Natural killer cell (primary cell): ENCODE measurements at places on chromosomes 5 and 9.

DNA sequence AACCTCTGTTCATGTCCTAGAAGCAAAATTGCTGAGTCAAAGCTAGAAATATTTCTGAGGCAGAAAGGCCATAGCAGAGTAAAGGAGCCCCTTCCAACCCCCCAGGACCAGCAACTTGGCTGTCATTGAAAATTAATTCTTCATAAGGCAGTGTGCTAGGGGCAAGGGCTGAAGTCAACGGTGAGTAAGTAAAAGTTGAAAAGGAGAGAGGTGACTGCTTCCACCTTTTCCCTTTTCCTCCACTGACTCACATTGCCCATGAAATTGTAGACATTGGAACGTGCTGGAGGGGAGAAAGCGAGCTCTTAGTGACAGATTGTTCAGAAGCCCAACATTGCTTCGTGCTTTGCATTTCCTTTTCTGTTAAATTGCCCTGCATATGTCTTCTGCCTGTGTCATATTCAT lies 19.1 kb downstream of the GLRA1 start:
- DNase-seq, result no peak

DNA sequence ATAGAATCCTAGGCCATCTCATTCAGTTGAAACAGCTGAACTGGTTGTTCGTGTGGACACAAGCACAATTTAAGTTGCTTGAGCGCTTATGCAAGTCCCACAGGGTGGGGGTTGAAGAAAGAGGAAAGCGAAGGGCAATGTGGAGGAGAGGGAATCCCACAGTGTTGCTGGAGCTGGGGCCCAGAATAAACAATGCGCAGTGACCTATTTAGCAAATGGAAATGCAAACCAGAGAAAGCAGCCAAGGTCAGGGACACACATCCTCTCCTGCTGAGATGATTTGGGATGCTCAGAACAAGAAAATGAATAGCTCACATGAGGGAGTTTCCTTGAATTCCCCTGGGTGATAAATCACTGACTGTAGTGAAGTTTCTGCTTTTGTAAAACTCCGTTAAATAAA lies 838.3 kb downstream of the TLE4 start:
- no peak for DNase-seq

- no peak for DNase-seq
These were observed 64.9 kb upstream of the OSMR start for GRCh38 chr5:38780945-38781344.

DNA sequence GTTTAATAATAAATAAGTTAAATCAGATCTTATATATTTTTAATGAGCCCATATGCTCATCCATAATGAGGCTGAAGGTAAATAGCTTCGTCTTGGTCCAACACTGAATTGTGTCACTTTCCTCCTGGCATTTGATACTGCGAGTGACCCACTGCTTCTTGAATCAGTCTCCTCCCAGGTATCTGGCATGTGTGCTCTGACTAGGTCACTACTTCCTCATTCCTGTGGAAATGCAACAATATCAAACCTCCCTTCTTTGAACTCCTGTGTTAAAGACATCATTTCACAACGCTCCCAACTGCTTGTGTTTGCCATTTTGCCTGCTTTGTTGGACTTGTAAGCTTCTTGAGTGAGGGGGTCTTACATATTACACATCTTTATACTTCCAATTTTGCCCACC lies 157.7 kb downstream of the SLC24A2 start:
- DNase-seq, result no peak

- DNase-seq, result no peak
These were observed 661.8 kb downstream of the DTWD2 start for GRCh38 chr5:118326481-118327045.

DNA sequence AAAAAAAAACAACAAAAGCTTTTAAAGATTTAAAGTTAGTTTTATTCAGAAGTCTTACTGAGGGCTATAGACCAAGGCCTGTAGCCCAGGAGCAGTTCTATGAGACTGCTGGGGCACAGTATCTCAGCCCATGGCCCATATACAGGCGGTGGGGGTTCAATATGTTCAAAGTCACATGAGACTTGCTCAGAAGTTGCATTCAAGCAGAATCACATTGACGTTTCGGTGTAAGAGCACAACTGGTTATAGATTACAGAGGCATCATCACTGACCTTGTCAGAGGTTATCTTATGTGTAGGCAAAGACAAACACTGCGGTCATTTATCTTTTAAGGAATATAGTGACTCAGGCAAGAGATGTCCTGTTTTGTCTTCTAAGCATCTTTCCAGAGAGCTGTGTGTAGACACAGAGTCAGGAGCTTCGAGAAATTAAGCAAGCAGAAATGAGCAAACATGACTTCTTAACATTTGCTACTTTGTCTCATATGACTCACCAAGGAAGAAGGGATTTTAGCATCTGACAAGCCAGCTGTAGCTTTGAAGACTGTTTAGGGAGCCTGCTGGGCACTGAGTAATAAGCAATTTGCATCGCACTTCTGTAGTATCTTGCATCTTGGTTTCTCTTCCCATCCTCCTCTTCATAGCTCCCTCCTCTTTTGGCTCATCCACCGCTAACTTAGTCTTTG lies 12.9 kb upstream of the F2RL1 start:
- DNase-seq, result no peak

DNA sequence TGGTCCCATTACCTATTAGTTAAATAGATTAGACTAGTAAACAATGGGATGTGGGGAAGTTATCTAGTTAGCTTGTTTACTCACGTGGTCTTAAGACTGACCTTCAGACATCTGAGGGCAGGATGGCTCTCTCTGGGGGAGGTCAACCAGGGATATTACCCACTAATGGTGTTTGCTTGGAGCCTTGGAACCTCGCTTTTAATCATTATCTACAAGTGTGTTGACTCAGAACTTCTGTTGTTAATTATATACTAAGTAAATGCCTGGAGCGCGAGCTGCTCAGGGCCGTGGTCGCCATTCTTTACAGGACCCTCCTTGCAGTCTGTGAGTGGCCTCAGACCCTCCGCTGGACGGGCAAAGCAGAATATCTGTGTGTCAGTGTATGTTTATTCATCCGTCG lies 48.5 kb upstream of the ZNF354A start:
- DNase-seq, result no peak

- no peak for DNase-seq
These were observed 27.5 kb downstream of the CEL start for GRCh38 chr9:133089271-133089671.

GRCh38 chr5:143433670-143434069 lies 30.2 kb upstream of the NR3C1 start:
- DNase-seq, result peak; percentile 24

DNA sequence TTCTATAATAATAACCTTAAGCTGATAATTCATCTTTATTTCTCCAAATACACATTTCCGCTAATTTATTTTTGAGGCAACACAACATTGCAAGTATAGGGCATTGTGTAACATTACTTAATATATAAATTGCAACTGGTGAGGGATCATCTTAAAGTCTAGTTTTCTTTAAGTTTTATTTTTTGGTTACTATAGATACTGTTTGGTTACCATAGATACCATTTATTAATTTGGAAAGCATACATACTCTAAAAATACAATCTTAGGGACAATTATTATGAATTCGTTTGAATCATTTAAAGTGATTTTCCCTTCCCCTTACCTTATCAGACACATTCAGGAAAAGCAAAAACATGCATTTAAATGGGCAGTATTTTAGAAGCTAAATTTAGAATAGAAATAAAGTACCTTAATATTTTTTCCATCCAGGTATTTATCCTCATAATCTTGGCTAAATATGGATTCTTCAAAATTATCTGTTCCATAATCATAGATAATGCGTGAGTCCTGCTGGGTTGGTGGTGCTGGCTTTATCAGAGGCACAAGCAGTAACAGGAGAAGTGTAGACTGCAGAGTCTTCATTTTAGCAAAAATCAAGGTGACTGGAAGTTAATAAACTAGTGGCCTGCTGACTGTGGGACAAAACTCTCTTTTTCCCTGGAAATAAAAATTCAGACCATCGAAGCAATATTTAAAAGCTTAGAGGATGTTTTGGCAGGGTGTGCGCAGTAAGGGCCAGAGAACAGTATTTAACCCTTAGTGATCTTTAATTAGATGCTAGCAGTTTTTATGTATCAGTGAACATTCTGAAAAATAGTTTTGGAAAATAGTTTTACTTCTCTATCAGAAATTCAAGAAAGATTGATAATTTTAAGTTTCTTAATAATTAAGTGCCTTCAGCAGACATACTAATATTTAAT lies 1.3 kb downstream of the OGN start:
- DNase-seq, result no peak

DNA sequence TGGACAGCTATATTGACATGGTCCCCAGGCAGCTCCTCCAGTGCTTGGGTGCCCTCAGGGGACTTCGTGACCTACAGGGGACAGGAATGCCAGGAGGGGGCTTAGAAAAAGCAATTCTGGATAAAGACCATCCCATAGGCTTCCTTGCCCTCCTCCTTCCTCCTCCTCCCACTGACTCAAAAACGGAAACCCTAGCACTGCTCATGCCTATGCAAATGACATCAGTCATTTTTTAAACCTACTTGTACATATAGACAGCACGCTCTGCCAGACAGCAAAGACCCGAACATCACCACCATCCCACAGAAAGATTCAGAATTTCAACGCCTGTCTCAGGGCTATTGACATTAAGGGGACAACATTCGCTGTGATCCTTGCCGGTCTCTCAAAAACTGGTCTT lies 11.0 kb downstream of the IGFBPL1 start:
- DNase-seq, result no peak

DNA sequence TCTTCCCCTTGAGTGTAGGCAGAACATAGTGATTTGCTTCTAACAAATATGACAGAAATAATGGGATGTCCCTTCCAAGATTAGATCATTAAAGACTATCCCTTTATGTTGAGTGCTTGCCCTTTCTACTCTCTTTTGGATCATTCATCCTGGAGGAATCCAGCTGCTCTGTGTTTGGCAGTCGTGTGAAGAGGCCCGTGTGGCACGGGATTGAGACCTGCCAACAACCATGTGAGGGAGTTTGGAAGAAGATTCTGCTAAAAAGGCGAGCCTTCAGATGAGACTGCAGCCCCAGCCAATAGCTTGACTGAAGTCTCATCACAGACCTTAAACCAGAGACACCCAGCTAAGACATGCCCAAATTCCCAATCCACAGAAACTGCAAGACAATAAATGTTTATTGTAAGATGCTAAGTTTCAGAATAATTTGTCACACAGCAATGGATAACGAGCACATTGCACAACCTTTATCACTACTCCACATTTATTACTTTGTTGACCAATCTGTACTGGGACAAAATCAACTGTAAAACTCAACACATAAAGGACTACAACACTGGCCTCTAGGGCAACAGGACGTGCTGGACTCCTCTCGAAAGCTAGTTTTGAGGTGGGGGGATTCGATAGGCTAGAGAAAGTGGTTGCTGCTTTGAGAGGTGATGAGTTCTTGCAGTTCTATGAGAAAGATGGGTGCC lies 42.8 kb downstream of the ANGPTL2 start:
- DNase-seq, result no peak

GRCh38 chr5:54480296-54480695 lies 24.8 kb downstream of the HSPB3 start:
- no peak for DNase-seq
